ENCODE measurements at places on chromosomes 7 and 10. TPM values are rescaled to one million over a fixed set of nuclear protein-coding genes. Genes with fewer than 3 reads are reported as not detected.

The MYO3A gene
- not detected for total RNA-seq

The H2BK1 gene
- total RNA-seq = not detected

The HYCC1 gene
- 209 TPM for total RNA-seq

The NEUROG3 gene
- not detected for total RNA-seq

The GRM3 gene
- total RNA-seq = not detected

The IDI2 gene
- total RNA-seq = not detected

The BTAF1 gene
- total RNA-seq = 28.7 TPM

The GOLGA7B gene
- total RNA-seq = not detected

The OR6B1 gene
- not detected for total RNA-seq

The C10orf95 gene
- not detected for total RNA-seq

The HOXA6 gene
- 2.1 TPM for total RNA-seq

DNA sequence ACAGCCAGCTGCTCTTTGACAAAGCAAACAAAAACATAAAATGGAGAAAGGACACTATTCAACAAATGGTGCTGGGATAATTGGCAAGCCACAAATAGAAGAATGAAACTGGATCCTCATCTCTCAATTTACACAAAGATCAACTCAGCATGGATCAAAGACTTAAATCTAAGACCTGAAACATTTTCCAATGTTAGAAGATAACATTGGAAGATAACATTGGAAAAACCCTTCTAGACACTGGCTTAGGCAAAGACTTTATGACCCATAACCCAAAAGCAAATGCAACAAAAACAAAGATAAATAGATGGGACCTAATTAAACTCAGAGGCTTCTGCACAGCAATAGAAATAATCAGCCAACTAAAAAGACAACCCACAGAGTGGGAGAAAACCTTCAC is 425.7 kb upstream of the SEMA3D start:
- DNase-seq = no peak

DNA sequence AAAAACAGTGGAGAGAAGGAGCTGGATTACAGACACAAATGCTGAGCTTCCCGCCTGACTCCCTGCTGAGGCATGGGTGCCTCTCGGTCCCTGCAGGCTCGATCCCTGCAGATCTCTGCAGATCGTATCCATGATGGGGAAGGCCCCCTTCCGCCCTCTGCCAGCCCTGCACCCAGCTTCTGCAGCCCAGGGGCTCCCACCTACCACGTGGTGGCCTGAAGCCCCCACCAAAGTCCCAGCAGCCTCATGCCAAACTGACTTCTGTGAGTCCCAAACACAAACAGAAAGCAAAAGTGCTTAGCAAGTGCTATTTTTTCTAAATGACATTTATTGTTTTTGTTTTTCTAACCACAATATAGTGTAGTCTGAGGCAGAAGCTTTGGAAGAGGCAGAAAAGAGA is 127.1 kb upstream of the CHST15 start:
- DNase-seq = no peak

- DNase-seq = no peak
Observed at GRCh38 chr10:114519306-114519669, 115.0 kb upstream of the AFAP1L2 start.

DNA sequence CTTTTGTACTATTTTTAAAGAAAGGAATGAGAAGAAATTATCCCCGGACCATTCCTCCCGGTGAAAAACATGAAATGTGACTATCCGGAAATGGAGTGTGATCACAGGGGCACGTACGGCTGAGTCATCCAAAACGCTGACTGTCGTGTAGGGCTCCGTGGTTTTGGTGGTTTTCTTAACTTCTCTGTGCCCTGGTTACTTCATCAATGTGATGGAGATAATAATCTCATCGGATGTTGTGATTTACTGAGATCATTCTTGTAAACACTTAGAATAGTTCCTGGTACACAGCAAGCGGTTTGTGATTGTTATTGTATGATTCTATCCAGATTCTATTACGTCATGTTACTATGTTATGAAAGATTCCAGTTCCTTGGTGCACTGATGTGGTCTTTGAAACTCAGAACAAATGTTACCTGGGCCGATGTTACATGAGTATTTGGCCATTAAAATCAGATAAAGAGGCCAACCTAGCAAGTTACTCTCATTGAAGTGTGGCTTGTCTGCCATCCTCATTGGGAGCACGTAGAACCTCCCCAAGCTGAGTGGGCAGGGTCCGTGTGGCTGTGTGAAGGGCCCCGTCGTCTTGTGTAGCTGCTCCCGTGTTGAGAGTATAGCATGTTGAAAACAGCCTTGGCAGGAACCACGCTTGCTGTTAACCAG is 99.5 kb downstream of the CAMK1D start:
- peak; percentile 77 for DNase-seq

GRCh38 chr7:124089621-124090020 is 56.8 kb upstream of the TMEM229A start:
- no peak for DNase-seq

- peak; percentile 56 for DNase-seq
Observed at GRCh38 chr10:33722067-33722466, 387.6 kb upstream of the NRP1 start.

DNA sequence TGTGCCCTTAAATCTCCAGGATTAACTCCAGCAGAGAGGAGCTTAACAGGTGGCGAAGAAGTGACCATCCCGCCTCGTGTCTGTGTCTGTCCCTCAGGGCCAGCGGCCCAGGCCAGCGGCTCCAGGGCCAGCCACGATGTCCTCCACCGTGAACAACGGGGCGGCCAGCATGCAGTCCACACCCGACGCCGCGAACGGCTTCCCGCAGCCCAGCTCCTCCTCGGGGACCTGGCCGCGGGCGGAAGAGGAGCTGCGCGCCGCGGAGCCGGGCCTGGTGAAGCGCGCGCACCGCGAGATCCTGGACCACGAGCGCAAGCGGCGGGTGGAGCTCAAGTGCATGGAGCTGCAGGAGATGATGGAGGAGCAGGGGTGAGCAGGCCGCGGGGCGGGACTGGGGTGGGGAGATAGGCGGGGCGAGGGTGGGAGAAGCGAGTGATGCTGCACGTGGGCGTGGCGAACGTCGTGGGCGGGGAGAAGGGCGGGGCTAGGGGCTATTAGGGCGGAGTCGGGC is 33.3 kb downstream of the SRRM3 start:
- peak; percentile 76 for DNase-seq

GRCh38 chr10:5014936-5015335 is 11.3 kb upstream of the AKR1C2 start:
- DNase-seq = peak; percentile 42

DNA sequence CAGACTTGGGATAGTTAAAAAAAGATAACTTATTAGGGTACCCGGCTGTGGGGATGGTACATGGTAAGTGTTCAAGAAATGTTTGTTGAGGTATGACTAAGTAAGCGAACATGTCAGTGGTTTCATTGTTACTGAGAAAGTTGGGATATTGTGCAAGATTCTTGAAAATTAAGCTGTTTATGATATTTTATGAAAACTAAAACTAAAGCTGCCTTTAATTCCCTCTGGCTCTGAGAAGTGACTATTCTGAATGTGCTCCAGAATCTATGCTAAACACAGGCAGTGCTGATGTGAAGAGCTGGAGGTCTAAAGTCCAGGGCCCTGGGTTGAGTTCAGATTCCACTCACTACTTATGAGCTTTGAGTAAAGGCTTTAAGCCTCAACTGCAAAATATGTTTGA is 72.9 kb downstream of the AOAH start:
- peak; percentile 91 for DNase-seq

- peak; percentile 12 for DNase-seq
Observed at GRCh38 chr7:79912213-79912633, 222.4 kb upstream of the GNAI1 start.

DNA sequence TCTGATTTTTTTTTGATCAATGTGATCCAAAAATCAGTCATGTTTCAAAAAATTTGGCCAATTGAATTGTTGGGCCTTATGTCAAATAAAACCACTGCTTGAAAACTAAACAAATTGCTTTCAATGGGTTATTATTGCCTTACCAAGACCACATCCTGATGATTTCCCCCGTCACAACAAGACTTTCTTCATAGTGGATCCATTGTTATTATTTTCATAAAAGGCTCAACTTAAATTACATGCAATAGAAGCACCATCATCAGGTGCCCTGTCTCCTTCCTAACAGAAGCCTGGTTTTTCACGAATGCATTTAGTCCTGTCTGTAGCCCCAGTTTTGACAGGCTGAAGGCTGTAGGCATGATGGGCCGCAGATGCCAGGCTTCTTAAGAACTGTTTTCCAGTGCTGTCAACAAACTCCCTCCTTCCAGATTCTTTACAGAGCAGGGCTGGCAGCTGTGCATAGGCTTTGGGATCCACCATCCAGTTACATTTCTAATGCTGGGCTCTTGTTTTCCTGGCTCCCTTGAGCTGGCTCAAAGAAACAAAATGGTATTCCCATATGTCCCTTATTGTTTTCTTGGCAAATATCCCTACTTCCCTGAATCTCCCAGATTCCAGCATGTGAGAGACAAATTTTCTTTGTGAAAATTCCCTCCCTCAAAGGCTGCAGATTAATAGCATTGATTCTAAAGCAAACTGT is 302.0 kb downstream of the TWIST1 start:
- DNase-seq = no peak

- DNase-seq = no peak
Observed at GRCh38 chr7:50509459-50509858, 55.7 kb downstream of the DDC start.

GRCh38 chr10:88028072-88028471 is 164.6 kb downstream of the PTEN start:
- DNase-seq = no peak

GRCh38 chr10:126580873-126581647 is 89.4 kb downstream of the C10orf90 start:
- no peak for DNase-seq

GRCh38 chr10:86734207-86734988 is 22.0 kb upstream of the BMPR1A start:
- DNase-seq = no peak

DNA sequence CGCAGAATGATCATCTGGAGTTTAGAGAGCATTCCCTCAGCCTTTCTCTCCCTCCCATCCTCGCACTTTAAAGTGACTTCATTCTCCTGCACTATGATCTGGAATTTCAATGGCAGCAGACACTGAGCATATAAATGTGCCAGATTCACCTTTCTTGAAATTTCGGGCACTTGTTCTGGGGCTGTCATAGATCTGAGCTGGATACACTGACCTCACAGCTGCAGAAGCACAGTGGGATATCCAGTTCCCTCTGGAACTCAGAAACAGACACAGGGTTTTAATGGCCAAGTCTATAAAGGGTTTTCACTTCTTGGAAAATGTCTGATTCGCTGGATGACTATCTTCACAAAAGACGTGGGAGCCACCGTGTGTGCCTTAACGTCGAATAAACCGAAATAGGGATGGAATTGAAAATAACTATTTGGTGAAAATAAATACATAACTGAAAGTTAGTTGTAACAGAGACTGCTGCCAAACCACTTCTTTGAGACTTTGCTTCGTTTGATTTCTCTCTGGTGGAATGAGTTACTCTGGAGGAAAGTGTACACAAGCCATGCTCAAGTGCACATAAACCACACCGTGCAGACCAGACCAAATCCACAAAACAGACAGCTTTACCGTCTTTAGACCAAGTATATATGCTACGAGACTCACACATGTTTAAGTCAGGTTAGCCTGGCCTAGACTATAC is 126.1 kb downstream of the SVIL start:
- DNase-seq = no peak

DNA sequence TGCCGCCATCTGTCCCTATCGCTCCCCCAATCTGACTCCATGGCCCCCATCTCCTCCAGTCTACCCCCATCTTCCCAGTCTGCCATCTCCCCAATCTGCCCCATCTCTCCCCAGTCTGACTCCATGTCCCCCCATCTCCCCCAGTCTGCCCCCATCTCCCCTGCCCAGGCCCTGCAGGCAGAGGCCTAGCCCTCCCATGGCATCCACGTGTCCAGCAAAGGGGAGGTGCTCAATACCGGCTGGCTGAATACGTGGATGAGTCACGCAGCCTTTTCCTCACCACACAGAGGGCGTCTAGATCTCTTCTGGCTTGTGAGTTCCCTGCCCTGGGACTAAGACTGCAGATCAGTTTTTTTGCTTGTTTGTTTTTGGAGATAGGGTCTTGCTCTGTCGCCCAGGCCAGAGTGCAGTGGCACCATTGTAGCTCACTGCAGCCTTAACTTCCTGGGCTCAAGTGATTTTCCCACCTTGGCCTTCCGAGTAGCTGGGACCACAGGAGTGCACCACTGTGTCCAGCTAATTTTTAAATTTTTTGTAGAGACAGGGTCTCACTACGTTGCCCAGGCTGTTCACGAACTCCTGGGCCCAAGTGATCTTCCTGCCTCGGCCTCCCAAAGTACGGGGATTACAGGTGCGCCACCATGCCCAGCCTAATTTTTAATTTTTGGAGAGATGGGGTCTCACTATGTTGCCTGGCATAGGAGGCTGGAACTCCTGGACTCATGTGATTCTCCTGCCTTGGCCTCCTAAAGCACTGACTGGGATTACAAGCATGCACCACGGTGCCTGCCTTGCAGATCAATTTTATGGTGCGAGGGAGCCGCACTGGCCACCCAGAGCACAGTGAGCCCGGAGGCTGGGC is 15.3 kb upstream of the GPR146 start:
- DNase-seq = peak; percentile 97

GRCh38 chr7:25852939-25853271 is 299.1 kb upstream of the NFE2L3 start:
- no peak for DNase-seq

- DNase-seq = no peak
Observed at GRCh38 chr7:130877236-130877990, 143.4 kb upstream of the KLF14 start.

DNA sequence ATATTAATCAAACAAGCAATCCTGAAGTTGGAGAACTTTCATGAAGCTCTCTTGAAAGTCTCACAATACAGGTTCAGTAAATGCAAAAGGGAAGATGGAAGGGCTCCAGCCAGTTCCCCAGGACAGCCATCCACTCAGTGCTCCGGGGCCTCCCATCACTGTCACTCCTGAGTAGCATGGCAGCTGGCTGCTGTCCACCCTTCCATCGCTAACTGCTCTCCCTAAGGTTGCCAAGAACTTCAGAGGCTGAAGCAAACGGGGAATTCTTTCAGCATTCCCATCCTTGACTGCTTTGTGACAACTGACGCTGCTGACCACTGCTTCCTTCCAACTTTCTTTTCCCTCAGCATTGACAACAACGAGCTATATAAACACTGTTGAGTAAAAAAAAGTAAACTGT is 69.1 kb downstream of the VPS41 start:
- no peak for DNase-seq

DNA sequence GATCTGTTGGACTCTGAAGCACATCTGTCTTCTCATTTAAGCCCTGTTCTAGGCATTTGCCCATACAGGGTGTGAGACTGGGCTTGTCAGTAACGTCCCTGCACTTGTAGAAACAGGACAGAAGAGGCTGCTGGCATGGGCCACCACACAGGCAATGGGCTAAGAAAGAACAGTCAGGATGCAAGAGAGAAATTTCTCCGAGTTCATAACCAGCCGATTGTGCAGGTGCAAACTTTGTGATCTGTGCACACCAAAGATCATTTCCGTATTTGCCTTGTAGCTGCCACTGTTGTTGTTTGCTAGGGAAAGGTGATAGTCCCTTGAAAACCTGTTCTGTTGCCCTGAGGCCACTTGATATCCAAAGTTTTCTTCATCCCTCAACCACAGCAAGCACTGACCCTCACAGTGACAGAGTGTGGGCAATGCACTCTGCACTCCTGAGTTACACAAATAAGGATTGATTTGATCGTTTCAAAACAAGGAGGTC is 20.3 kb downstream of the KLF6 start:
- no peak for DNase-seq

Measured in LHCN-M2 (cell line).